ENCODE measurements at places on chromosomes 2 and 18.

- peak; percentile 9 for DNase-seq
Observed at GRCh38 chr2:206260188-206261012, 14.1 kb upstream of the ZDBF2 start.

DNA sequence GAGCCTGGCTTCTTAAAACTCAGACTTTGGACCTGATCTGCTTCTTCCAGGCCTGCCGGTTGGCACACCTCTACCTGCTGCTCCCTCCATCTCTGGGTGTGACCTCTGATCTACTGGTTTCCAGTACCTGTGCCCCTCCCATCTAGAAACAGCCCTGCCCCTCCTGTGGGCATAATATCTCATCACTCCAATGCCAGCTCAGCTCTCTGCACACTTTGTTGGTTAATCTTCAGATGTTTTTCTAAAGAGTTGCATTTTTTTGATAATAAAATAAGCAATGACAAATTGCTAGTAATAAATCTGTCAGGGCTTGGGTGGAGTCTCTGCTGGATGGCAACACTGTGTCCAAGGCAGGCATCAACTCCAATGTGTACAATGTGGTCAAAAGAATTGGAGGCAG lies 89.6 kb upstream of the PPP1CB start:
- no peak for DNase-seq

GRCh38 chr2:71668326-71669057 lies 215.1 kb downstream of the DYSF start:
- DNase-seq: no peak

GRCh38 chr2:1360557-1361250 lies 52.6 kb upstream of the TPO start:
- no peak for DNase-seq

DNA sequence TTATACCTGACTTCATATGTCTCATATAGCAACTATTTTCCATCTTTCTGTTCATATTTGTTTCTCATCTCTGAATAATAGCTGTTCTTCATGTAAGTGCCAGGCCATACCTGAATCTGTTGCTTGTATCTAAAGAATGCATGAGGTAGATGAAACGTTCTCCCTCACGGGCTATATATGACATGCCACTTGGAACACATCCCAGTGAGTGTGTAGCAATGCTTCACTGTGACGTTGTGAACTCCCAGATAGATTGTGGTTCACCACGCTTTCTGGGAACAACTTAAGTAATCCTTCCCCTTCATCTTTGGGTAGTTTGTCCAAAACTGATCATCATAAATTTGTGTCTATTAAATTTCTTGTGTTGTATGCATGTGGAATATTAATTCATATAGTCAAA lies 60.1 kb downstream of the RDH14 start:
- no peak for DNase-seq

DNA sequence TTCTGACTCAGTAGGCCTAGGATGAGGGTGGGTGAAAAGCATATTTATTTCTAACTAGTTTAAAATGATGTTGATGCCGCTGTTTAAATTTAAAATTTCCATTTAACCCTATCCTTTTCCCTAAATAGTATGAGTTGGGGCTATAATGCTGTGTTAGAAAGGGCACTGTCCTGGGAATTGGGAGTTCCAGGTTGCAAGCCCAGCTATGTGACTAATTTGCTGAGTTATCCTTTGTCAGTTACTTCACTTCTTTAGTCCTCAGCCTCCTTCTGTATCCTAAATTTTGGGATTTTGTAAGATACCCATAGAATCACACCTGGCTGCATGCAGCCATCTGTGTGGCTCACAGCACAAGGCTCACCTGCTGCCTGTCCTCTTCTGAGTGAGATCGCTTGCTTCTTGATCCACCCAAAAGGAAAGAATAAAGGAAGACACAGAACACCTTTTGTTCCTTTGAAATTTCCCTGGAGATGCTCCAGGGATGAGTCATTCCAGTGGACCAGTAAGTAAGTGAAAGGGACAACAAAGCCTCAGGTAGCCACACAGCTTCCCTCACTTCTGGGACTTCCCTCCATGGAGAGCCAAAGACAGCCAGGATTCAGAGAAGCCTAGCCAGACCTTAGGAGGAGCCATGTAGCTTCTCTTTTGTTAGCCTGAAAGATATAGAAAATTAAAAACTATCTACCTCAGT lies 97.2 kb downstream of the DTNA start:
- DNase-seq: no peak

DNA sequence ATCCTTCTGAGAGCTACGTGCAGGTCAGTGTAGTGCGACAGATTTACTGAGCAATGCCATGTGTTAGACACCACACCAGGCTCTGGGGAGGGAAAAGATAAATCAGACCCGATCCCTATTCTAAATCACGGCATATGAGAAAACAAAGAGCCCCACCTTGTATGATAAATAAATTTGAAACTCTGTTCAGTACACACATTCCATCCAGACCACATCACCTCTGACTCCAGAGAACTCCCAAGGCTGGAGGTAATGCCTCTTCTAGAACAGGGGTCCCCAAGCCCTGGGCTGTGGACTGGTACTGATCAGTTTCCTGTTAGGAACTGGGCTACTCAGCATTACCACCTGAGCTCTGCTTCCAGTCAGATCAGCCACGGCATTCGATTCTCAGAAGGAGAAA lies 77.3 kb downstream of the QPCT start:
- no peak for DNase-seq

DNA sequence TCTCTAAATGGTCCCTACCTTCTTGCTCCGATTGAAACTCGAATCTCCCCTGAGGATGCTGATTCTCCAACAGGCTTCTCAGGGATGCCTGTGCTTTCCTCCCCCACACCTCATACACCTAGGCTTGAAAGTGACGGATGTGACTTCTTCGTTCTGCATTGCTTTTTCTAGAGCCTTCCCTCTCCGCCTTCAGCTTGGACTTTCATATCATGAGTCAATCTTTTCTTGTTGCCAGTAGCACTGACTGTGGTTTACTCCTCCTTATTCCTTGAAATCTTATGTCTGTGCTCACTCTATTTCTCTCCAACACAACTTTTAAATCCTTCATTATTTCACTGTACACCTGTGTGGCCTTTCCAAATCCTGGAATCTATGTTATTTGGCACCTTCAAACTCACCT lies 451.4 kb downstream of the TMX3 start:
- no peak for DNase-seq

GRCh38 chr2:10046931-10047330 lies 3.6 kb downstream of the KLF11 start:
- DNase-seq: no peak

- peak; percentile 22 for DNase-seq
Observed at GRCh38 chr18:24543795-24544498, 83.5 kb downstream of the HRH4 start.

- DNase-seq: no peak
Observed at GRCh38 chr2:237337586-237337985, 76.4 kb downstream of the COL6A3 start.

DNA sequence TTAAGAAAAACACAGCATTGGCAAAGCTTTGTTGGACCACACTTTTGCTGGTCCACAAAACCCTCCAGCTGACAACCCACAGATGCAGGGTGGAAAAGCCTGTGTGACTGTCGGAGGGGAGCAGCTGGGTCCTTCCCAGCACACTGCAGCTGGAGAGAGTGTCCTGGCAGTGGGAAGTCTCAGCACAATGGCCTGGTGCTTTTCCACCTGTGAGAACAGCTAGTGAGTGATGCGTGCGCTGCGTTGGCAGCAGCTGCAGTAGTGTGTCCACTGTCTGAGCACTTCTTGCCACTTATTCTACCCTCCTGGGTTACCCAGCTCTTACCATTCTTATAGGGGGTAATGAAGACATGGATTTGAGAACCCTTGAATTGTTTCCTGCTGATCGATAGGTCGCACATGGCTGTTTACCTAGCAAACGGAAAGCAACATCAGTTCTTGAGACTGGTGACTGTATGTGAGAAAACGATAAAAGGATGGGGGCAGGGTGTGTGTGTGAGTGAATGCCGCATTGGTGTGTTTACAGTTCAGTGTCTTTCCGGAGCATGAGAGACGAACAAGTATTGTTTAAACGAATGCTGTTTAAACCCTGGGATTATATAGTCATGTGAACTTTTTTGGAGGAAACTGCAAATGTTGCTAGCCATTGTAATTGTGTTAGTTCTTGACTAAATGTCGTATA lies 69.7 kb downstream of the LYPD6 start:
- no peak for DNase-seq

GRCh38 chr2:241049739-241050623 lies 51.6 kb downstream of the SNED1 start:
- DNase-seq: peak; percentile 72

DNA sequence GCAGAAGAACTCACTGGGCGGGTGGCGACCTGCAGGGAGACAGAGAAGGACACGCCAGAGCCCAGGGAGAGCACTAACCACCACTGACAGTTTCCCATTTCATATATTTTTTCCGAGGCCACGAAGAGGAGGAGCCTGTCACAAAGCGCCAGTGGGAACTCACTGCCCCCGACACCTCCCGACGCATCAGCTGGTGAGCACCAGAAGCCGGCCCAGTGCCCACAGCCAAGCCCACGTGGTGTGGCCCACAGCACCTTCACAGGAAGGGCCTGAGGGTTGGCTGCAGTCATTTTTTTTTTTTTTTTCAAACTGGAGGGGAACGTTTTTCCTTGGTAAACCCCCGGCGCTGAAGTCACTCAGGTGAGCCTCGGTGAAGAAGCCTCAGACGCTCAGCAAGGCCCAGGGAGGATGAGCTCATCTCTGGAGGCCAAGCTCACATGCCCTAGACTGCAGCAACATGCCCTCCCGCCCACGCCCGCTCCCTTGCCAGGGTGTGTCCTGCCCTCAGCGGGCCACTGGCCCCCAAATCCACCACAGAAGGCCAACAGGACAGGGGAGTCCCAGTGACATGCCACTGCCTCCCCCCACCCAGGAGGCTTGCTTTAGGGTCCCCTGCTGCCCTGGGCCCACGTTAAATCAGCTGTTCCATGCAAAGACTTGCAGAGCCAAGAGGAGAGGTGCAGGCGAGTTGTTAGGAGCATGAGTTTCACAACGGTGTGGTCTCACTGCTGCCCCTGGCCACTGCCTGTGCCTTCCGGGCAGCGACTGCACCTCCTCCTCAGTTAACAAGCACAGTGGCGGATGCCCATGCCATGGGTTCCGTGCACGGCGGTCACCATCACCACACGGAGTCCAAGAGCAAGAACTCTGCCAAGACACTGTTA lies 68.1 kb downstream of the PARD6G start:
- no peak for DNase-seq

- DNase-seq: peak; percentile 82
Observed at GRCh38 chr18:59823596-59824195, 76.1 kb upstream of the PMAIP1 start.

DNA sequence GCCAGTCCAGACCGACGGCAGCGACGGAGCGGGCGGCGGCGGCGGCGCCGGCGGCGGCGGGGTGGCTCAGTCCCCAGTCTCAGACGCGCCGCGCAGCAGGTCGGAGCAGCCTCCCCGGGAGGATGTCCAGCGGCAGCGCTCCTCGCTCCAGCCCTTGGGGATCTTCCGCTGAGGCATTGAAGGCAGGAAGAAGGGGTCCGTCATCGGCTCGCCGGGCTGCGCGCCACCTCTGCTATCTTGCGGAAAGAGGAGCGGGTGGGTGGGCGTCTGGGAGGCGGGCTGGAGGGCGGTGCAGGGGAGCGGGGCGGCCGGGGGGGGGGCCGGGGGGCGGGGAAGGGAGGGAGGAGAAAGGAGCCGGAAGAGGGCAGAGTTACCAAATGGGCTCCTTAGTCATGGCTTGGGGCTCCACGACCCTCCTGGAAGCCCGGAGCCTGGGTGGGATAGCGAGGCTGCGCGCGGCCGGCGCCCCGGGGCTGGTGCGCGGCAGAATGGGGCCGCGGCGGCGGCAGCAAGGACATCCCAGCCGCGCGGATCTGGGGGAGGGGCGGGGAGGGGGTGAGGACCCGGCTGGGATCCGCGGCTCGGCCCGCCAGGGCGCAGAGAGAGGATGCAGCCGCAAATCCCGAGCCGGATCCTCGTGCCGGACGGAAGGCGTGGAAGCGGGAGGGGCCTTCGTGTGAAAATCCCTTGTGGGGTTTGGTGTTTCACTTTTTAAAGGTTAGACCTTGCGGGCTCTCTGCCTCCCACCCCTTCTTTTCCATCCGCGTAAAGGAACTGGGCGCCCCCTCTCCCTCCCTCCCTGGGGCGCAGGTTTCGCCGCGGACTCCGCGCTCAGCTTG lies at the start of gene NETO1:
Gene NETO1 (minus strand): TSS at position 242 of the 839 bp plus-strand sequence. CDS start 696 bp downstream, outside the sequence.
- DNase-seq: peak; percentile 65

DNA sequence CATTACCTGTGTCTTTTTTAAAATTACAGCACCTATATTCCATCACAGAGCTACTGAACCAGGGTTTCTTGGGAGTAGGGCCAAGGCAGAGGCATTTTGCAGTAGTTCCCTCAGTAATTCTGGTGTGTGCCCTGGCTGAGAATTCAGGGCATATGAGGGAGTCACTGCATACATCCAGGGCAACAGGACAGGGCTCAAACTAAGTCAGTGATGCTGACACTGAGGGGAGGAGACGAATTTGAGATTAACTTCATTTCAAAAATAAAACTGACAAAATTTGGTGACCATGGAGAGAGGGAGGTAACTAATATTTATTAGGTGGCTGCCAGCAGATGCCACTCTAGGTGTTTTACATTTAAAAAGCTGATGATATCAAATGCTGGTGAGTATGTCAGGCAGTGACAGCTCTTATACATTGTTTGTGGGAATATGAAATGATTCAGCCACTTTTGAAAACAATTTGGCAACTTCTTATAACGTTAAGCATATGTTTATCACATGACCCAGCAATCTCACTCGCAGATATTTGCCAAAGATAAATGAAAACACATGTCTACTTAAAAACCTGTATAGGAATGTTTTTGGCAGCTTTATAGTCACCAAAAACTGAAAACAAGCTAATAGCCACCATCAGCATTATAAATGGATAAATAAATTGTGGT lies 20.3 kb downstream of the STRADB start:
- DNase-seq: no peak

- DNase-seq: no peak
Observed at GRCh38 chr2:220665108-220665471, 907.0 kb downstream of the EPHA4 start.

- no peak for DNase-seq
Observed at GRCh38 chr2:187874786-187875185, 320.6 kb upstream of the TFPI start.

DNA sequence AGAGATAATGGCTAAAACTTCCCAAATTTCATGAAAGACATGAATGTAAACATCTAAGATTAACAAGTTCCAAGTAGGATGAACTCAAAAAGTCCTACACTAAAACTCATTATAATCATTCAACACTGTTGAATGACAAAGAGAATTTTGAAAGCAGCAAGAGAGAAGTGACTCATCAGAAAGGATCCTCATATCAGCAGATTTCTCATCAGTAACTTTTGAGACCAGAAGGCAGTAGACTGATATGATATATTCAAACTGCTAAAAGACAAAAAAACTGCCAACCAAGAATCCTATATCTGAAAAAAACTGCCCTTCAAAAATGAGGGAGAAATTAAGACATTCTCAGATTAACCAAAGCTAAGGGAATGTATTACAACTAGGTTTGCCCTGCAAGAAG lies 130.6 kb upstream of the OTX1 start:
- no peak for DNase-seq

GRCh38 chr2:161199912-161200701 lies 39.9 kb downstream of the TANK start:
- no peak for DNase-seq

GRCh38 chr2:24359129-24360049 lies 947 bp downstream of the ITSN2 start:
- DNase-seq: peak; percentile 44
